Fibroblast of upper back skin (primary cell): ENCODE measurements at places on chromosomes 2 and 18.

DNA sequence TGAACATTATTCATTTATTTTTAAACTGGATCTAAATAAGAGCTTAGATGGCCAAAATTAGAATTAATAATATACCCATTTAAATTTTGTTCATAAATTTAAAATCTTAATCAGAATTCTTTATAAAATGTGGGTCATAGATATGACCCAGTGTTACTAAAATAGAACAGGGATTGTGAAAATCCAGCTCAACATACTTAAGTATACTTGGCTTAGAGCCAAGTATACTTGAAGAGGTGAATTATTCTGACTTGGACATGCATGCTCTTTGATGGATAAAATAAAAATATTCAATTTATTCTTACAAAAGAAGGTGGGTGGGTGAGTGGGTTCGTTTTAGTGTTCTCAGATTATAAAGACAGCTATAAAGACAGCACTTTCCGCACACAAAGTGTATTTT lies 70.7 kb downstream of the SPOPL start:
- DNase-seq = no peak

- DNase-seq = no peak
Observed at GRCh38 chr2:55838653-55839052, 84.9 kb downstream of the EFEMP1 start.

- peak; percentile 25 for DNase-seq
Observed at GRCh38 chr2:229416116-229416694, 145.1 kb upstream of the PID1 start.

DNA sequence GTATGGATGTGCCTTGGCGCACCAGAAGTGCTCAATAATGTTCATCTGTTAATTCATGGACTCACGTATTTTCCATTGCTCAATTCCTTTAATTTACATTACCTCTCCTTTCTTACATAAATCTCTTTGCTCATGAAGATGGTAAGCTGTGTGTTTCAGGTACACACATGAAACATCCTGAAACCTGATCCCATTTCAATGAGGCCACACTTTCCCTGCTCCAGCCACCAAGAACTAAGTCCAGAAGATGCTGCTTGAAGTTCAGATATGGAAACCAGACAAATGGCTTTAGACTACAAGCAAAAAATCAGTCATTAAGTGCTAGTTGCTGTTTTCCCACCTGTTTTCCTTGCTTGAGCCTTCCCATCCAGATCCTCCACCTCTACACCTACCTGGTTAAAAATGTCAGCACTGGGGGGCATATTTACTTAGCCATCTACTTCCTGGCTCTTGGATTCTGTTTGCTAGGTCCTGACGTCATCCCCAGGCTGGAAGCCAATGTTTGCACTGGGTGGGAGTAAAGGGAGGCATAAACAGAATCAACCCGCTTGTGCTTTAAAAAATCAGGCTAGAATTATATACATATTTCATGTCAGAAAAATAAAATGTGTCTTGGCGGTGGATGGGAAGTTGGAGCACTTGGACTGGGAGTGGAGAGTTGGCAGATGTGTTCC lies 309.7 kb downstream of the OSR1 start:
- DNase-seq = no peak

- no peak for DNase-seq
Observed at GRCh38 chr18:48829443-48830149, 121.2 kb downstream of the SMAD7 start.

DNA sequence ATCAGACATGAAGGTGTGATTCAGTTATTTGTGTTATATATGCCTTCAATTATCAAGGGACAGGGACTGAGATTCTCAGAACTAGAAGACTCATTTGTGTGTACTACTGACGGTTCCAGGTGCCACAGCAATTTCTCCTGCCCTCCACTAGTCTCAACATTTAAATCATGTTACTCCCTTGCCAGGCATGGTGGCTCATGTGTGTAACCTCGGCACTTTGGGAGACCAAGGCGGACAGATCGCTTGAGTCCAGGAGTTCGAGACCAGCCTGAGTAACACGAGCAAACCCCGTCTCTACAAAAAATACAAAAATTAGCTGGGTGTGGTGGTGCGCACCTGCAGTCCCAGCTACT lies 1.1 kb downstream of the CNDP2 start:
- DNase-seq = no peak

DNA sequence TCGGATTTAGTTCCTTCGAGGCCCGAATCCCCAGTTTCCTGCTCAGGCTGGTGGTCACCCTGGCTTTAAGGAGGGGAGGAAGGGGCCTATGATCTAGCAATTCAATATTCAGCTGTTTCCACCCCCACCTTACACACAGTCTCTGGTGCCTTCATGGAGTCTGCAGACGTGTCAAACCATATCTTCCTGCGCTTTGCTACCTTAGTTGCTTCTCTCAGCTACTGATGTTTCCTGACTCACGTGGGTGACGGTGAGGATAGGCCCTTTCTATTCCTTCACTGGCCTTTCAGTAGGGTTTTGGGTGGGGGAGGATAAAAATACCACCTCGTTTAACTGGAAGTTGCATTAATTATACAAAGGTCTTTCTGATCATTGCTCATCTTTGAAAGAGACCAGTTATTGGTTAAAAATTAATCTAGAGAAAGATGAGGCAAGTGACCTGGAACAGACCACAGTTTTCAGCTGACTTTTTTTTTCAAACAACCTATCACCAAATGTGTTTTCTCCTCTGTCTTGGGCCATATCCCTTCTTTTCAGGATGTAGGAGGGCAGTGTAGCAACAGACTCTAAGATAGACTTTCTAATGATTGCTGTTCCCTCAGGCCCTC lies 49.7 kb downstream of the SH2D6 start:
- no peak for DNase-seq

DNA sequence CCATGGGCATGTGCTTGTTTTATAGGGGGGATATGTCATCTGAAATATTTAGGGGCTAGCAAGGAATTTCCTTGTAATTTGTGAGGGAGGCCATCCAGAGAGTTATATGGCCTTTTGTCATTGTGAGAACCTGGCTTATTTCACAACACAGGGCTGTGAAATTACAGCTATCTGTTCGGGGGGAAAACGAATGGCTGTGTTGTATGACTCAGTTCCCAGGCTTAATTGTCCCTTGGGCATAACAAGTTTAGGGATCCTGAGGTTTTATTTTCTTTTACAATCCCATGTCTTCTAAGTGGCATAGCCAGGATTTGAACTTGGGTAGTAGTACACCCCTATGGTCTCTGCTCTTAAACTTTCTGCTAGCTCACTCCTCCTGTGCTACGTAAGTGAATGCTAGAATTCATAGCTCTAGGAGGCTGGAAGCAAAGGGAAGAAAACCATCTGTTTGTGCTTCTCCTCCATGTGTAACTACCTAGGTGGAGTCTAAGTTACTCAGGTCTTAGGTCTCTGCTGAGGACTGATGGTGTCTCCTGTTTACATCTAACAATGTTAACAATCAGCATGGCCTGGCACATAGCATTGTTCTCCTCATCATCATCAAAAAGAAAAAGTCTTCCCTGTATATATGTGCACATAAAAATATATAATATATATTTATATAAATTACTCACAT lies 53.8 kb downstream of the SKA1 start:
- DNase-seq = no peak

GRCh38 chr2:207091928-207092327 lies 73.8 kb downstream of the KLF7 start:
- no peak for DNase-seq

GRCh38 chr18:5142131-5142530 lies 54.9 kb downstream of the AKAIN1 start:
- DNase-seq = no peak

DNA sequence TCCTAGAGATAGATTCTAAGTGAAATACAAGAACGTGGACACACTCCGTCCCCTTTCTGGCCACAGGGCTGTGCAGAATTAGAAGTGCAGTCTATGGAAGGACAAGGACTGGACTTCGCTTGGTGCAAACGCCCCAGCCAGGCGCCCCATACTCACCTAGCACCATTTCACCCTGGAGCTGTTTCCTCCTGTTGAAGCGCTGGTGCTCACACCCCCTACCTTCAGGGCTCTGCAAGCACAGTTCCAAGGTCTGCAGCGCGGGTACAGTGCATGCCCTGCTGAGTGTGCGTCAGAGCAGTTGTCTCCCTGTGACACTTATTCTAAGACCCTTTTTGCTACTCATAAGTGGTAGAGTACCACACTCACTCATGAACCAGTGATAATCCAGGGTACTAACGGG lies 3.0 kb downstream of the HPCAL1 start:
- no peak for DNase-seq

- peak; percentile 65 for DNase-seq
Observed at GRCh38 chr2:75540994-75541393, 19.7 kb downstream of the EVA1A start.
